ENCODE measurements at places on chromosomes 1 and 21.

DNA sequence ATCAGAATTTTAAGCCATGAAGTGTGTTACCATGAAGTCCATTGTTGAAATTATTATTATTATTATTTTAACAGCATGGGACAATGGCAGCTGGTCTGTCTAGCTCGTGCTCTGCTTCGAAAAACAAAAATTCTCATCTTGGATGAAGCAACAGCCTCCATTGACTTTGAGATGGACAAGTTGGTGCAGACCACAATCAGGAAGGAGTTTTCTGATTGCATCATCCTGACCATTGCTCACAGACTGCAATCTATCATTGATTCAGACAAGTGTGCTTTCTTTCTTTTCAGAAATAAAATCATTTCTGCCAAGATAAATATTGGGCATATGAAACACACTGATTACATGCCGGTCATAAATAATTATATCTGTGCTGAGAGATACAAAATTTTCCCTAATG, 21.0 kb downstream of the HSPA13 start:
- DNase-seq = no peak

DNA sequence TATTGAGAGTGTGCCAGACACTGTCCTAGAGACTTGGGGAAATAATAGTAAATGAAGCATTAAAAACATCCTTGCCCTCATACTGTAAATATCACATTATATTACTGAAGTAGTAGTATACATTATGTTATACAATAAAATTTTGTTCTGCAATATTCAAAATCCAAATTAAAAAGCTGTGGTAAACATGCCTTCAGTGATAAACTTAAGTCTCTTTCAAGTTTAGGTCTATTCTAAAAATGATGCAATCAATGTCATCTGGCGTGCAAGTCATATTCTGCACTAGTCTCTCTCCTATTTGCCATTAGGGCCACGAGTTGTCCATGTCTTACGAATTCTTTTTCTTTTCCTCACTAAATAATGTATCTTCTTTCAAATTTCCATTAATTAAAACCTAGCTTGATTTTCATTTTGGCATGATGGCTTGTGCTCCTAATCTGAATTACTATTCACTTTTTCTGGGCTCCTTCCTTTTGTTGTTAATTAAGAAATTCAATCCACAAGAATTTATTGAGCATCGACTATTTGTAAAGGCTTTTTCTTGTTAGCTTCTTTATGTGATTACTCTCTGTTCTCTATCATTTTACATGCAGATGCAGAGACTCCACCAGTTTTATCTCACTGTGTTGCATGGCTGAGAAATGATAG, 130.7 kb downstream of the COQ8A start:
- no peak for DNase-seq

- DNase-seq = no peak
Observed at GRCh38 chr1:169207797-169208520, 101.5 kb downstream of the ATP1B1 start.

- DNase-seq = no peak
Observed at GRCh38 chr1:234571702-234572101, 38.3 kb downstream of the IRF2BP2 start.

DNA sequence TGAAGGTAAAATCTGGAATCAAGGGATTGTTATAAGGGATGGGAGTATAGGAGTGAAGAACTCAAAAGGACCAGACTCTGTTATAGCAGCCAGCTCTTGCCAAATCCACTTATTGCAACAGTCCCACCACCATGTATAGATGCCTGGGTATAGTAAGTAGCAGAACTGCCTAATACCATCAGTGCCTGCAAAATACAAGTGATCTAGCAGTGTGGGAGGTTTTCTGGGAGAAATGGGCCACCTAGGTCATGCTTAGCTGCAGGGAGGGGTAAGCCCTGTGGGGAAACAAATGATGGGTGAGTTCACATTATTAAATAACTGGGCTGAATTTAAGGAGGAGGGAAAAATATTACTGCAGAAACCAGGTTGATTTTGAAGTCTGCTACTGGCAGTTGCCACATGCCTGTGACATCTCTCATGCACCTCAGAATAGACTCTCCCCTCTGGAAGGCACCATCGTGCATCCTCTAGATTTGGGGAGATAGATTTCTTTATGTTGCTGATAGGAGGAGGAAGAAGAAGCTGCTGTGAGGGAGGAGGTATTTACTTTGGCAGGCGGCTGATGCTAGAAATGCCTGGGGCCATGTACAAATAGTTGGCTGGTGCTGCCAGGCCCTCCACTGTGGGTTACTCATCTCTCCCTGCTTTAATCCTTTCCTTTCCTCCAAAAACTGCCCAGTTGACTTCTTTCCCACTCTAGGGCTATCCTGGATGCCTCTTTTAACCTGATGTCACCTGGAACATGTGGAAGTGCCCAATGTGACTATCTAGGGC, 27.5 kb downstream of the HLX start:
- DNase-seq = no peak

DNA sequence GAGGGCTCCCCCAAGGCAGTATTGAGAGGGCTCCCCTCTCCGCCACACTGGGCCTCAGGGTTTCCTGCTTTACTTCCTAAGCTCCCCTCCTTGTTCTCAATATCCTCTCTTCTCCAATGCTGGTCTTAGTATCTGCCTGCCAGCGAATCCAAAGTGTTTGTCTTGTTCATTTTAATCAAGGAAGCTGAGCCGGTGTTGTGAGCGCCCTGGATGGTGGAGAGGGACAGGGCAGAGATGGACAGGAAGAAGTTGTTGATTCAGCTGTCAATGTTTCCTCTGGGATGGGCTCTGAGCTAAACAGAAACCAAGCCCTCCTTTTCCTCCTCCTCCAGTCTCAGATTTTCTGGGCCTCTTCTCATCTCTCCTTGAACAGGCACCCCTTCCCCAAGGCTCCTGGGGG, 5.4 kb downstream of the OLFML3 start:
- no peak for DNase-seq

DNA sequence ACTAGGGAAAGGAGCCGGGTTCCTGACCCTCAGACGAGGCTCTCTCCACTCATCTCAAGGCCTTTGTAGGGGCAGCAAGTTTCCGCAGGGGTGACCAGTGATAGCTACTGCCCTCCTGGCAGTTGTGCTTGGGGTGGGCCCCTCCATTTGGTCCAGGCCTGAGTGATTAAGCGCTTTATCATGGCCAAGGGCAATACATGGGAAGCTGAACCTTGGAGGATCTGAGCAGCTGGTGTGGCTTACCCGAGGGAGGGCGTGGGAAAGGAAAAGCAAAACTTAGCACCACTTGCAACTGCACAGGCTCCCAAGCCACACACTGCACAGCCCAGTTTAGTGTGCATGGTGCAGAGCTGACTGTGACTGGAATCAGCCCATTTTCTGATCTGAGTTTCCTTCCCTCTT, 47.8 kb downstream of the GADD45A start:
- no peak for DNase-seq

DNA sequence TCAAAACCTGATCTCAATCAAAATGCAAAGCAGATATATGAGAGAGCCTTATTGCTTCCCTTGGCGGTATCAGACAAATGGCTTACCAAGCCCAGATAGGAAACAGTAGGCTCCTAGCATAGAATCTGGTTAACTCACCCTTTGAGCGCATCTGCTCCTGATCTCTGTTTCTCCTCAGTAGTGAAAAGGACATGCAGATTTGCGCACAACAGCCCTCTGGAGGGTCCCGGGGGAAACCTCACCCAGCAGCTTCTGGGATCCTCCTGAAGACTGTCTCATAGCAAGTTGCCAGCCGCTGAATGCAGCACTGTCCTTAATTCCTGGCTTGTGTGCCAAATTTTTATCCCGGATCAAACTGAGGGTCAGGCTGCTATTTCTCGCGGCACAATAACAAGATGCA, 192.2 kb downstream of the FASLG start:
- DNase-seq = no peak

DNA sequence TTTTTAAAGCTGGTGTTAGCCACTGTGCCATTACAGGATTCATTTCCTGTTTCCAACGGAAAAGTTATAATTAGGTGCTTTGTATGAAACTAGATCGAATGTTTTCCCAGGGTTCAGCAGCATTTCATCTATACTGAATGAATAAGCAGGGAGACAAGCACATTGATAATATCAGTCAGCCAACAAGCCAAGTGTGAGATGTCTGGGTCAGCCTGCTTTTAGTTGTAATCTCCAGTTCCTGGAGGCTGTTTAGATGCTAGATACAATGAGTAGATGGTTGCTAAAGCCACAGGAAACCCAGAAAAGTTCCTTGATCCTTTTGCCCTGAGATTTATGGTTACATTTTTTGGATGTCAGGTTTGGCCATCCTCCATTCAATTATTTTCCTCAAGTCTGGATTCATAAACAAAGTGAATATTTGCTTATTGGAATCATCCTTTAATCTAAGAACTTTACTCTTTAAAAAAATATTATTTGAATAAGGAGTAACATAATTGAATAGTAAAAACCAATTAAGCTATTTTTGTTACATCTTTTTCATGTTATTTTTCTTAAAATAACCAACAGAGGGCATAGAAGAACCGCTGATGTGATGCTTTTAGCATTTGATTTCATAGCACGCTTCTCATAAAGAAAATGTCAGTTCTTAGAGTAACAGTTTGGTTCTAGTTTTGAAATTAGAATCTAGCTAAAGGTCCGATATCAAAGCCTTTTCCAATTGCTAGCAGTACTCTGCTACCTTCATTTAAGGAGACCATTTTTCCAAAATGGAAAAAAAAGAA, 76.6 kb downstream of the HSPA13 start:
- no peak for DNase-seq

- no peak for DNase-seq
Observed at GRCh38 chr1:22249928-22250680, 107.2 kb upstream of the WNT4 start.

- DNase-seq = no peak
Observed at GRCh38 chr1:245337829-245338484, 183.2 kb downstream of the KIF26B start.

DNA sequence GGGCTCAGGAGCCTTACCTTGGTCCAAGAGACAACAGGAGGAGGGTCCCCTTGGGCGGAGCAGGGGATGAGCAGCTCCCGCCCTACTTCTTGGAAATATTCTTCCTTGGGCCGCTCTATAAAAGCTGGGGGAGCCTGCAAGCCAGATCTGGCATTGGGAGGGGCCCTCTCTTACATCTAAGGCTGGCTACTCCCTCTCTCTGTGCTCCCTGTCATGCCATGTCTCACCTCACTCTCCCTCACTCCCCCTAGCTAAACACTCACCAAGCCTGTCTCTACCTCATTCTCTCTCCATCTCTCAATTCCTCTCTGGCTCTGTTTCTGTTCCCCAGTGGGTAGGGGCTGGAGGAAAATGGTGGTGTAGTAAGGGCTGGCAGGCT, 6.5 kb upstream of the TAGLN2 start:
- DNase-seq = no peak

DNA sequence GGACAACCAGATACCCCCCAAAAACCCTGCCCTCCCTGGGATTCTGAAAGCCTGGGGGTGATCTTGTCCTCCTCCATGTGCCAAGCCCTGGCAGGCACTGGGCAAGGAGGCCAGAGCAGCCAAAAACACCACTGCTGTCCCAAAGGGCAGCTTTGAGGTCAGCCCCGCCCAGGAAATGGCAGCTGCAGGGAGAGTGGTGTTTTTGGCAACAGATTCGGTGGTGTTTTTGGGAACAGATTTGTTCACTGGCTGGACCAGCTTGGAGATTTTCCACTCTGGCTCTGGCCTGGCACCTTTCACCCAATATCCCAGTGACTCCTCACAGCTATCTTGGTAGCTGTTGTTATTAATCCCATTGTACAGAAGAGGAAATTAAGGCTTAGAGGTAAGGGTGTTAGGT, 34.7 kb downstream of the LRP8 start:
- no peak for DNase-seq

DNA sequence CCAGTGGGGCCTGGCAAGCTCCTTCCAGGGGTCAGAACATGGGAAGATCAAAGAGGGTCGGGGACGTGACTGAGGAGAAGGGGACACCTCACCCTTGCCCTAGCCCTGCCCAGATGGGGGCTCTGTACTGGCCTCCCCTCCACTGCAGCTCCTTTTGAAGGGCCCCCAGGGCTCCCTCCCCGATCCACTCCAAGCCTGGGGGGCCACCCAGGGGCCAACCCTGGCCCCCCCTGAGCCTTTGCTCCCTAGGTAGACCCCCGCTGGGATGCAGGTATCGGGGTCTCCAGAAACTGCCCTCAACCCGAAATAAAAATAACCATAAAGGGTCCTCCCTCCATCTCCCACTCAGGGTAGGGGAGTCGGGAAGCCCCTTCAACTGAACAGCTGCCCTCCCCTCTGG, 37.4 kb upstream of the FAM131C start:
- DNase-seq = no peak

DNA sequence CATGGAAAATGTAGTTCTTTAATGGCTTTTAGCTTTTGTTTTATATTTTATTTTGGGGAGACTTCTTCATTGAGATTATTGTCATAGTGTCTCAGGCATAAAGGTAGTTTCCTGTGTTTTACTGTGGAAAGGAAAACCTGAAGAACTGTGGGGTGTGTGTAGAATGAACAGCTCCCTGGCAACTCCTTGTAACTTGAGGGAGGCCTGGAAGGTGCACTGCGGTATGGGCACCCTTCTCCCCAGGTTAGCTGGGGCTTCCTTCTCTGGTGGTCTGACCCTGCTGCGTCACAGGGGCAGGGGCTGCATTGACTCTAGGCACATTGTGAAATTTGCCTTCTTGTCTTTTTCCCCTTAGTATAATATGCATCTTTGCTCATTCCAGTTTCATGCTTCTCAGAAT, 1.7 kb downstream of the ATP1B1 start:
- DNase-seq = no peak

DNA sequence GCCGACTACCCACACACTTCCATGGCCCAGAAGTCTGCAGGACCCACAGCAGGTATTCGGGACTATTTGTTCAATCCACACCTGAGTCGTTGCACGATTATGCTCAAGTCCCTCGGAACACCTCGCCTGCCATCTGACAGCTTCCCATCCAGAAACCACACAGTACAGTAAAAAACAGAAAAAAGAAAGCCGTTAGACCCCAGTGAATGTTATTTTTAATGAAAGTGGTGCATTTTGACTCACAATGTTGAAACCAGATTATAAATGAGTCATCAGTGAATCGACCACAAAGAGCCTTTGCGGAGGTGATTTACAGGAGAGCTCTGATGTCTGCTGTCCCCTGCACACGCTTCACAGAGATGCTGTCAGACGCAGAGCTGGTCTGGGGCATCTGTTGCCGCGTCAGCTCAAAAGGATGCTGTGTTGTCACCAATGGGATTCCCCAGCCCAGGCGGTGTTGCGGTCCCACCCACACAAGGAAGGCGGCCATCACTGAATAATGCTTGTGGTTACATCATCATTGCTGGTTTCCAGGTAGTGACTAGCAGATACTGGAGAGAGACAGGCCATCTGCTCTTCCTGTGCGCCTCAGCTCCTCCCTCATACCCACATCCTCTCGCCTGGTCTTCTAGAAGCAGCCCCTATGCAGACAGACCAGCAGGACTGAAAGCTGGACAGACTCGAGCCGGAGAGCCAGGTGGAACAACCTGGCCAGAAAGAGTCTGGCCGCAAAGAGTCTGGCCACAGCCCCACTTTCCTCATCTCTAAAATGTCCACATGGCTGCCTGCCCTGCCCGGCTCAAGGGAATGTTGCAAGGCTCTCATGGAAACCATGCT, 116.8 kb downstream of the TOMM20 start:
- peak; percentile 88 for DNase-seq

All from stimulated activated naive CD4-positive, alpha-beta T cell (primary cell).